ENCODE measurements at places on chromosomes 7 and 10.

DNA sequence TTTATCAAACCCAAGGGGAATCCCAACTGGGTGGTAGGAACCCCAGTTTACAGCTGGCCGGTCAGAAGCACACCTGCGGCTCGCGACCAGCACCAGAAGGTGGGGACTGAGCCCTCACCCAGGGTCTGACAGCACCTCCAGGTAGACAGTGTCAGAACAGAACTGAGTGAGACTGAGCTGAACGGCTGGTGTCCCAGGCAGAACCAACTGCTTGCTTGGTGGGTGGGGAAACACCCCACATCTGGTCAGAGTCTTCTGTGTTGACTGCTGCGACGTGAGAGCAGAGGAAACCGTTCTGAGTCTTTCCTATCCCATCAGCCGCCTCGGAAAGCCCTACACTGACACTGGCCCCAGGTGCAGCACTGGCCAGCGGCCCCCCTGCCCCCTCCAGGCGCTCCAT, 160.7 kb downstream of the MAD1L1 start:
- DNase-seq: no peak

GRCh38 chr7:149292462-149292823, 30.4 kb downstream of the ZNF783 start:
- no peak for DNase-seq

GRCh38 chr10:30055226-30055662, 4.1 kb downstream of the JCAD start:
- DNase-seq: no peak

- no peak for DNase-seq
Measured at GRCh38 chr7:2804227-2804763, 39.8 kb downstream of the GNA12 start.

DNA sequence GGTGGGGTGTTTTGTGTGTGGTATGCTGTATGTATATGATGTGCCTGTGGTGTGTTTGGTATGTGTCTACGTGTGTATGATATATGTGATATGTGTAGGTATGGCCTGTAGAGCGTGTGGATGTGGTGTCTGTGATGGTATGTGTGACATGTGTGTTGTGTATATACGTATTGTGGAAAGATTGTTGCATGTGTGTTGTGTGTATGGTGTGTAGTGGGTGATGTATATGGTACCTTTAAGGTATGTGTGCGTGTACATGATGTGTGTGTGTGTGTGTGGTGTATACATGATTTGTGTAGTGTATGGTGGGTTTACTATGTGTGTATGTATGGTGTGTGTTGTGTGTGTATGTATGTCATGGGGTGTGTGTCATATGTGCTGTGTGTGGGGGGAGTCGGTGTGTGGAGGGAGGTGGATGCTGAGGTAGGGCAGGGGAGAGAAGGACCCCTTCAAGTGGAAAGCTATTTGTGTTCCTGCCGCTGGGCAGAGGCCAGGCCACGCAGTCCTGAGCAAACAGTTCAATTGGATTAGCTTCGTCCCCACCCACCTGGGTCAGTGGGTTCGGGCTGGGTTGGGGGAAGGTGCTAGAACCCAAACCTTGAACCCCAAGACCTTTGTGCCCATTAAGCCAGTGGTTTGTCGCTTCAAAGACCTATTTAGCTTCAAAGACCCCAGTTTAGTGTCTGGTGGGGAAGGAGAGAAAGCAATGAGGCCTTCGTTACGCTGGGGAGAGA, 1.9 kb upstream of the TRPV6 start:
- no peak for DNase-seq

DNA sequence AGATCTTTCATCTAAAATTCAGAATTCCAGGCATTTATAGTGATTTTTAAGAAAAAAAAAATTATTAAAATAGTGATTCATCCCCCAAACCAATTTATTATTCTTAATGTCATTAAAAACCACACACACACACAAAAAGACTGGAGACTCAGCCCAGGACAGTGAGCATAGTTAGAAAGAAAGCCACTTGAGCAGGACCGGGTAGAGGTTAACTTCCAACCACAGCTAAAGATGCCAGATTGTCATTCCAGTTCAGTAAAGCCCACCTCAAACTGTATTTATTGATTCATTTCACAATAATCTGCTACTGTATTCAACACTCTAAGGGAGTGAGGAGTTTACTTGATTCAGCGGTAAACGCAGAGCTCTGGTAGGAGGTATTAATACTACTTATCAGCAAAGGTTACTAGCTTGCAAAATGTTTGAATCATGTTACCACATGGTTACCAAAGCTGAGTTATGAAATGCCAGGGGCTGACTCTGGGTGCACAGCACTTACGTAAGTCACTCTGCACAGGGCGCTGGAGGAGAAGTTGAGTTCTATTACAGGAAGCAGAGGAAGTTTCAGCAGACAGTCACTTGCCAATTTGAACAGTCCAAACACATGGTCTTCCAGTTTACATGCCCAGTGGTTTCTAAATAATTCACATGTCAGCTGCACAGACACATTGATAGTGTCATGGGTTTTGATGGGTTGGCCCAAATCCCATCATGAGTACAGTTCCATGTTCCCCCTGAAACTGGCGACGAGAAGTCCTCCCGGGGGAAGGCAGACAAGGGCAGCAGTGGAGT, 64.6 kb downstream of the KLF6 start:
- DNase-seq: no peak

- no peak for DNase-seq
Measured at GRCh38 chr7:94043299-94043698, 39.1 kb upstream of the BET1 start.

DNA sequence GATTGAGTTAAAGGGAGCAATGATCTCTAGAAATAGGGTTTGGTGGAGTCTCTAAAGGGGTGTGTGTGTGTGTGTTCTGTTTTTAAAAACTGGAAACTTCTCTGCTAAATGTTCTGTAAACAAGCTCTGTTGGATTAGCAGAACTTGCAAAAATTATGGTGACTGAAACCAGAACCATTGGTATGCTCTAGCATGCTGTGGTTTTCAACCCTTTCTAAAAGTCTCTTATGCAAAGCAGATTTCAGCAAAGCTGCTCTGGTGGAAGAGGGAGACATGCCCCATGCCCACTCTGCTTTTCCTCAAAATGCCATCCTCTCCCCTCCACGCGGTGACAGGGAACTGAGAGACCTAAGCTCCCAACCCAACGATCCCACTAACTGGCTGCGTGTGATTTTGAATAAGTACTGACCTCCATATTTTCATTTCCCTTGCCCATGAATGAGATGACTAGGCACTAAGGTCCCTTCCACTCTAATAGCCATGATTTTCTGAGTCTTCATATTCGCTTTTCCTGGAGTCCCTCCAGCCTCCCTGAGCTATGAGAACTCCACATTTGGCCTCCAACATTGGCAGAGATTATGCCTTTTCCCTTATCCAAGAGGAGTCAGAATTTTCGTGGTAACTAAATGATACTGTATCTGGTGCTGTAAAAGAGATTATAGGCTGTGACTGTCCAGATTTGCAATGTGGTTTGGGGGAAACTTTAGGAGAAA, 117.3 kb upstream of the PALS2 start:
- DNase-seq: no peak

DNA sequence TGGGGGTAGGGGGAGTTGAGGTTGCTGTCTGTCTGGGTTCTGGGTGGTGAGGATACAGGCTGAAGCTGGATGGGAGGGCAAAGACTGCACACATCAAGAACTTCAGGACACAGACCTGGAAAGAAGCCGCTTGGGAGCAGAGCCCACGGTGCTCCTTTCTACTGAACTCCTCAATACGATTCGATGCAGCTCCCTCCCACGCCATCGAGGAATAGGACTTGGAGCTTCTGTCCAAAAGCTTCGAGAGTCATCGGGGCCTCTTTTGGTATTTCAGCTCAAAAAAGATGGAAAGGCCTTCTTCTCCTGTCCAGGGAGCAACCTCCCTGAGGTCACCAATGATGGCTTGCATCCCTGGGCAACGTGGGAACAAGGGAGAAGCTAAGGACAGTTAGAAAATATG, 407.1 kb upstream of the MGMT start:
- DNase-seq: no peak

- DNase-seq: no peak
Measured at GRCh38 chr10:24887855-24888231, 64.6 kb downstream of the PRTFDC1 start.

- DNase-seq: no peak
Measured at GRCh38 chr10:69344591-69345252, 66.4 kb downstream of the HK1 start.

DNA sequence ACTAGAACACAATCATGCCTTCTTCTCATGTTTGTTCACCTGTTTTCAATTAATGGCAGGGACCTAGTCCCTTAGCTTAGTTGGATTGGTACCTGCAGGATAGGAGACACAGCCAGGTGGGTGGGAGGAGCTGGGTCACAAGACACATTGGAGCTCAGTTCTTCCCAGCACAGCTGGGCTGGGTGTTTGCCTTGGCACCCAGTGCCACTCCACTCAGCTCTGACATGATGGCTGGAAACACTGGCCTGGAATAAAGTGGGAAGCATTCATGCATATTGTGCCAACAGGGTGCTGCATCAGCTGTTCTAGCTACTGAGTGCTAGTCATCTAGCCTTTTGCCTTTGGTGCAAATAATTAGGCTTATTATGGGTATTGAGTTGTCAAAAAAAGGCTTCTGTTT, 226.1 kb downstream of the PTEN start:
- no peak for DNase-seq

DNA sequence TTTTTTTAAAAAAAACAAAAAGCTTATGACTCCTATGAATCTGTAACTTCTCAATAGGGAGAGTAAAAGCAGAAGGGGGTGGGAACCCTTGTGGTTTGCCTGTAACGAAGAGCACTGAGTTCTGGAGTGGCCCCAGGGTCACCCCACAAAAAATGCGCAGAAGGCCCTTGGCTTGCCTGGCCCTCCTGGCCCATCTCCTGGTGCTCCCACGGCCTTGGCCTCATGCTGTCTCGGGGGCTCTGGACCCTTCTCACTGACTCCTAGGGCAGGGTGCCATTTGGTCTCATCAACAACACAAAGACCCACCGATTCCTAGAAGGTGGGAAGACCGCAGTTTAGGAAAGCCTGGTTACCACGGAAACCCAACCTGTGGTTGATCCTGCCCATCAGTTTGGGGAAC, 40.8 kb downstream of the ZNF467 start:
- DNase-seq: no peak

DNA sequence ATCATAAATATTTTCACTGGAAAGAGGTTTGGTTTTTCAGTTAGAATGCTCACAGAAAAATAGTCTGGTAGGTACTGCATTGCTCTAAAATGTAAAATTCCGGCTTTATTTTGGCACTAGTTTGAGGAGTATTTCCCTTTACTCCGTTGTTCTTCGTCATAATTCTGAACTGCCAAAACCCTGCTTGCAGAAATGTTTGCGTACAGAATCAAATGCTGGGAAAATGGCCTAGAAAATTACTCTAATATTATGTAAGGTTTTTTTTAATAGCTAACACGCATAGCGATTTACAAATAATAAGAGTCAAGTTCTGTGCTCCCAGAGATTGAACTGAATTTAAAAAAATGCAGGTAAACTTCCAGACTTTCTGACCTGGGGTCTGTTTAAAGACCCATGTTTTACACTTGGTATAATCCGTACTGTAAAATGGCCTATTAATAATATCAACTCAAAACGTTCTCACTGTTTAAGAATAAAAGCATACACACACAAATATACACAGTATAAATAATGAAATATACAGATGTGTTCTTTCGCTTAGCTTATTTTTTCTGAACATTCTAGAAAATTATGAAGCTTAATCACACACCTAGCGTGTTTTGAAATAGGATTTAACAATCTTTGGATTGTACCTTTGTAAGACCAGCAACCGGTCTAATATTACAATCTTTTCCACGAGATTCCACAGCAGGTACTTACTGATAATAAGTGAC, 23.5 kb upstream of the ANLN start:
- no peak for DNase-seq

DNA sequence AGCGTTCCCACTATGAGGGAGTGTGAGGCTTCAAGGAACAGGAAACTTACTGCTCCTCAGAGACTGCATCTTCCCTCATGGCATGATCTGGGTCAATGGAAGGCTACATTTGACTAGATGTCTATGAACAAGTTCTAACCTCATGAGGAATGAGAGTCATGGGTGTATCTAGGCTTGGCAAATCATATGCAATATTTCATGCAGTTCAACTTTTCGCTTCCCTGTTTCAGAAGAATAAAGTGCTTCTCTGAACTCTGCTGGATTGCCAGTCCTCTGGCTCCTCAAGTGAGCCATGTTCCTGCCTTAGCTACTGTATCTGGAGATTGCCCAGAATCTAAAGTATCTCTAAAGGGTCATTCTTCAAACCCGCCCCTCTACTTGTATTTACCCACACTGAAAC, 54.3 kb upstream of the SEMA3A start:
- DNase-seq: no peak

DNA sequence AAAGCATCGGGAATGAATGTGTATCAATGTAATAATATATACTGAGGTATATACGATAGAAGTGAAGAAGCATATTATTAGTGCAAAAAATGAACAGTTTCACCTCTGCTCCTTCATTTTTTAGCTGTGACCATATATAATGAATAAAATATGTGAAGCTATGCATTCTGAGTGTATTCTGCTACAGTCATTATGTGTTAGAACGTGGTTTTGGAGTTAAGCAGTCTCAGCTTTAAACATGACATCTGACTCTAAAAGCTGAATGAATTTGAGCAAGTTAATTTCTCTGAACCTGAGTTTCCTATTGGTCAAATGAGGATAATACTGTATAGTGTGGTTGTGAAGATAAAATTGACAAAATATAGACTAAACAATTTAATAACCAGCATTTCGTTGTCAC, 358.1 kb downstream of the SUGCT start:
- DNase-seq: no peak

DNA sequence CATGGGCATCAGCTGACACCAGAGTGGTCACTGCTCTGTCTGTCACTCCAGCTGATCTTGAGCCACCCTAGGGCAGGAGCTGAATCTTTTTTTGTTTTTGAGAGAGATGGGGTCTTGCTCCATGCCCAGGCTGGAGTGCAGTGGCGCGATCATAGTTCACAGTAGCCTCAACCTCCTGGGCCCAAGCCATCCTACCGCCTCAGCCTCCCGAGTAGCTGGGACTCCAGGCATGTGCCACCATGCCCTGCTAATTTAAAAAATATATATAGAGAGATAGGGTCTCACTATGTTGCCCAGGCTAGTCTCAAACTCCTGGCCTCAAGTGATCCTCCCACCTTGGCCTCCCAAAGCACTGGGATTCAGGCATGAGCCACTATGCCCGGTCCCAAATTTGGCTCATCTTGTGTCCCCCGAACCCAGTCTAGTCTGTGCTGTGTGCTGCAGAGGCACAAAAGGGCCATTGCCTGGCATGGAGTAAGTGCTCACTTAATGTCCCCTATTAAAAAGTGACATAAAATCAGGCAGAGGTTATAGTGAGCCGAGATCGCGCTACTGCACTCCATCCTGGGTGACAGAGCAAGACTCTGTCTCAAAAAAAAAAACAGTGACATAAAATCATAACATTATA, 8.1 kb upstream of the FZD9 start:
- DNase-seq: no peak

DNA sequence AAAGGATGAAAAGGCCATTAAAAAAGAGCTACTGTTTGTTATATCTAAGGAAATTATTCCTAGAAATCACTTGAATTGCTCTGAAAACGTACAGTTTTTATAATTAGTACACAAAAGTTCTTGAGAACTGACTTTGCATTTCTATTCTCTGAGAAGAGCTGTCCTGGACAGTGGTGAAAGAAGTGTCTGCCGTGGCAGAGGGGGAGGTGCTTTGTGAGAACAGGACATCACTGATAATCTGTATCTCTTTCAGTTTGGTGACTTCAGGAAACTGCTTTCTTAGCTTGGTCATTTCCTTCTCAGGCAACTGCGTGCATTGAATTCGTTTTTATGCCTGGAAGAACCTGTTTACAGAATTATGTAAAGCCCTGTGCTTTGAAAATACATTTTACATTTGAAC, 52.1 kb downstream of the POLL start:
- DNase-seq: peak; percentile 40

GRCh38 chr7:147406521-147407135, 1183.9 kb upstream of the C7orf33 start:
- no peak for DNase-seq

Measured in kidney capillary endothelial cell (primary cell).